ENCODE measurements at places on chromosomes 4 and X.

DNA sequence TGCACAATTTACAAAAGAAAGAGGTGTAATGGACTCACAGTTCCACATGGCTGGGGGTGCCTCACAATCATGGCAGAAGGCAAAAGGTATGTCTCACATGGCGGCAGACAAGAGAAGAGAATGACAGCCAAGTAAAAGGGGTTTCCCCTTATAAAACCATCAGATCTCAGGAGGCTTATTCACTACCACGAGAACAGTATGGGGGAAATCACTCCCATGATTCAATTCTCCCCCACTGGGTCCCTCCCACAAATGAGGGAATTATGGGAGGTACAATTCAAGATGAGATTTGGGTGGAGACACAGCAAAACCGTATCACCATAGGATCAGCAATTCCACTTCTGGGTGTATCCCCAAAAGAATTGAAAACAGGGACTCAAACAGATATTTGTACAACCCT, 97.5 kb upstream of the STX18 start:
- no peak for DNase-seq

GRCh38 chrX:139199933-139200332, 330.6 kb upstream of the F9 start:
- no peak for DNase-seq

DNA sequence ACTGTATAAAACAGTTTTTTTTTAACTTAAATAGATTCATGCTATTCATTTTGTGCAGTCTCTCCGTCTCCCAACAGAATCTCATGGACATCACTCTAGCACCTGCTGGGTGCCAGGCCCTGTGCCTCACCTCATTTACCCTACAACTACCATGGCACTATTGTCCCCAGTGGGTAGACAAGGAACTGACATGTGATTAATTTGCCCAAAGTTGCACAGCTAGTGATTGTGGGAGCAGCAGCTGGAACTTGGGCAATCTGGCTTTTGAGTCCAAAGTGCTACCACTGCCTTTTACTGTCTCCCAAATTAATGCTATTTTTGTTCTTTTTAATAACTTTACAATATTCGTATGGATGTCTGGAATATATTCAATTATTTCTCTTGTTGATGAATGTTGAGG, 11.2 kb upstream of the PGRMC2 start:
- DNase-seq: no peak

- DNase-seq: no peak
Observed at GRCh38 chr4:153519687-153520086, 53.5 kb downstream of the TMEM131L start.

DNA sequence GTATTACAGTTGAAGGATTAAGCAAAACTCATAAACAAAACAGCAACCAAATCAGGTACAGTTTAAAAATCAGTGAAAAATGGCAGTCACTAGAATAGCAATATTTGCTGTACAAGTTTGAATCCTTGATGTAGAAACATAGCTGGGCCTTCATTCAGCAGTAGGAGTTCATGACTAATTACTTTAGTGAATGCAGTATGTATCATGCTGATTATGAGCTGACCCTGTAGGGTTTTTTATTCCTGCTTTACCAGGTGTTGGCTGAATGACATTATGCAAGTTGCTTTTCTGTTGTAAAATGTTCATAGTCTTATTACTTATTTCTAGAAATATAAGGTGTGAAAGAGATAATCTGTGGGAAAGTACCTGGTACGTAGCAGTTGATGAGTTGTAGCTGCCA, 179.6 kb downstream of the CCSER1 start:
- no peak for DNase-seq

GRCh38 chr4:114335339-114335738, 263.3 kb upstream of the UGT8 start:
- DNase-seq: no peak

GRCh38 chr4:139454111-139455045, at the start of gene RAB33B:
TSS of gene RAB33B (plus strand) at chr4:139454121. CDS start at chr4:139454196, 75 bp downstream.
- no peak for DNase-seq

DNA sequence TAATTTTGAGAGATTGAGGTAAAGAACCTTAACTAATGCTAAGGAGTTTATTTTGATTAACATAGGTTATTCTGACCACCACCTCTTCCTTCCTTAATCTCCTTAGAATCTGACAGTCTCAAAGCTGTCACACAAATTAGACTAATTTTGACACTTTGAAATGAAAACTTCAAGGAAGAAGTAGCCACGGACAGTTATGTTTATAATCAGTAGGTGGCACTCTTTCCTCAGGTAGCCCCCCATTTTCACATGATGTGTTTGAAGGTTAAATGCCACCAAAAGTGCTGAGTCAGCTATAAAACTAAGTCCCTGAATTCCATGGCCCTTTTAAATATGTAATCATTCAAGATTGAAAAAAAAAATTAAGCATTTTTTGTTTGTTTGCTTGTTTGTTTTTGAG, 22.4 kb downstream of the TMEM33 start:
- DNase-seq: no peak

- DNase-seq: no peak
Observed at GRCh38 chrX:49710744-49711319, 15.0 kb upstream of the PAGE1 start.

DNA sequence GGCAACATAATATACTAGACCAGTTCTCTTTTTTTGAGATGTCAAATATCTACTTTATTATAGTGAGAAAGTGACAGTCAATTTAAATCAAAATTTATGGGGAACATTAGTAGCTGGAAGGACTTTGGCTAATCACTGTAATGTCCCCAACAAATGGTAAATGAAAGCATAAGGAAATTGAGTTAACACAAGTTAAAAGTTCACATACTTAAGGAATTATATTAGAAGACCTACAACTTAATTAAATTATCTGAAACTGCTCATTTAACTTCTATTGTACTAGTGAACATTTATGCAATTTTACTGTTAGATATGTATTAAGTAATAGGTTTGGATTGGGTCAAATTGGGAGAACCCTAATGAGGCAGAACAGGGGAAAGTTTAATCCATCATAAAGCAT, 160.3 kb upstream of the TENM3 start:
- no peak for DNase-seq

DNA sequence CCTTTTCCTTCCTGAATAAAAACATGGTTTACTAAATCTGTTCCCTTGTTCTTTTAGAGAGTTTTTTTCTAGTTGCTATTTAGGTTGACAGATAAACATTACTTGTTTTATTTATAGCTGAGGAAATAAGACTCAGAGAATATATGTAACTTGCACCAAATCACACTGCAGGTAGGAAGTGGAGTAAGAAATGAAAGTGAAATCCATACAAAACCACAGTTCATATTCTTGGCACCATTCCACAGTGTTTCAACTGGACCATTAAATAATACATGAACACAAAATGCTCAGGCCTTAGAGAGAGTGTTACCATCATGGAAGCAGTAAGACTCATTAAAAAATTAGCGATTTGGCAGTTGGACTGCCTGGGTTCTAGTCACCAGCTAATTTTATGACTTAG, 326.9 kb upstream of the SLIT2 start:
- DNase-seq: no peak

DNA sequence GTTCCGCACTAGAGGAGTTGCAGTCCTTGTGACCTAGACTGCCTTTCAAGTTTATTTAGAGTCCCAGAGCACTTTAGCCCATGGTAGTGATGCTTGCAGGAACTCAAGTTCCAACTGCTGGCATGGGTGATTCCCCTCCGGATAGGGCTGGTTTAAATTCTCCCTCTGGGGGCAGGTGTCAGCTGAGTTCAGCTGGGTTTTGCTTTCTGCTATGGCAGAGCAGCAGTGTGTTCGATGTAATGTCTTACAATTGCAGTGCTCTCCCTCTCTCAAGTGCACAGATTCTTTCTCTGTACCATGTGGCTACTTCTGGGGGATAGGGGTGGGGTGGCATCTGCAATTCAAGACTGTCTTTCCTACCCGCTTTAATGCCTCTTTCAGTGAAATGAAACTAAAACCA, 164.8 kb upstream of the ZIC3 start:
- DNase-seq: no peak

- DNase-seq: peak; percentile 11
Observed at GRCh38 chr4:82747686-82748575, 50.7 kb downstream of the SCD5 start.

- DNase-seq: no peak
Observed at GRCh38 chrX:15906041-15906943, 51.7 kb upstream of the AP1S2 start.

GRCh38 chrX:8377041-8377440, 87.6 kb upstream of the VCX3B start:
- no peak for DNase-seq

DNA sequence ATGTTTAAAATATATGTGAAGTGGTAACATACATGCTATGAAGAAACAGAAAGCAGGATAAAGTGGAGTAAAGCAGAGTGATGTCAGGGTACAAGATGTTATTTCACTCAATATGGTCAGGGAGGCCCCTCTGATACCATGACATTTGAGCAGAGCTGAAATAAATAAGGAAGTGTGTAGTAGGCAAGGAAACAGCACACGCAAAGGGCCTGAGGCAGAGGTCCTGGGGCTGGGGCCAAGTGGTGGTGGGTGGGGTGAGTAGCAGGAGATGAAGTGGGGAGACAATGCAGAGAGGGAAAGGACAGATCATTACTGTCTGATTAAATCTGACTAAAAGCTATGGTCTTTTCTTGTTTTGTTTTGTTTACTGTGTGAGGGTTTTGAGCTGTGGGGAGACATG, 61.1 kb downstream of the FAM13A start:
- no peak for DNase-seq

DNA sequence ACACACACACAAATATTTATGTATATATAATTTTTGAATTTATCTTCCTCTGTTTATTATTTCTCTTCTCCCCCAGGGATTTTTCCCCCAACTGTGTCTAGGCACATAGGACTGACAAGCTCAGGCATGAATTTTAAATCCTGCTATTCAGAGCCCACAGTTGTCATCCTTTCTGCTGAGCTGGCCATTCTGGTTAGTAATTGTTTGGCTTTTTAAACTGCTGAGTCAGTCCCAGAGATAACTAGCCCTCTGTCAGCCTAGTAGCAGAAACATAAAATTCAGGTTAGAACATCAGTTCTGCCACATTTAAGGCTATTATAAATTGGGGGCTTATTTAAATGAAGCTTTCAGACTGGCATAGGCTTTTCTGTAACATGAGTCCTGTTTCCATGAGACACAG, 151.7 kb upstream of the MAOA start:
- DNase-seq: no peak

DNA sequence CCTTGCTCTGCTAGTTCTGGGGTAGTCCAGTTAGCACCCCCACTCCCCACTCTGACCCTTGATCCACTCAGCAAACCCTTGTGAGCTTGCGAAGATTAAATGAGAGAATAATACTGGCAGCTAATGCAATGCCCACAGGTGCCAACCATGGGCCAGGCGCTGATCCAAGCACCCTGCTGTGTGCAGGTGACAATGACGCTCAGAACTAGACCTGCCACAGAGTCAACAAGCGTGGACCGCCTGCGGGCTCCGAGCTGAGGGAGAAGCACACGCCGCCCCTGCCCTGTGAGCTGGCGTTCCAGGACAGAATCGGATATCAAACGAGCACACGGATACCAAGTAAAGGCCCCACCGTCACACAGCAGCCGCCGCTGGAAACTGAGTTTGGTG, 129.2 kb downstream of the FAM53A start:
- DNase-seq: no peak

DNA sequence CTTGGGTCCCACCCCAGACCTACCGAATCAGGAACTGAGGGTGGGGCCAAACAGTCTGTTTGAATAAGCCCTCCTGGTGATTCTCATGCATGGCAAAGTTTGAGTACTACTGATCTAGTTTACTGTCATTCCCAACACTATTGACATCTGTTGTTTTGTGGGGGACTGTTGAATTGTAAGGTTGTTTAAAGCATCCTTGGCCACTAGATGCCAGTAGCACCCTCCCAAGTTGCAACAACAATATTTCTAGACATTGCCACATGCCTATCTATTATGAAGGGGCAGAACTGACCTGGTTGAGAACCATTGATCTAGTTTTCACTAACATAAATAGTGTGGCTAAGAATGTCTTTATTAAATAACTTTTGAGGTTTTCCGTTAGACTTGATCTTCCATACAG, 15.1 kb downstream of the TAF9B start:
- no peak for DNase-seq

GRCh38 chrX:100356351-100356896, 53.6 kb downstream of the PCDH19 start:
- no peak for DNase-seq

- peak; percentile 7 for DNase-seq
Observed at GRCh38 chr4:153538487-153539357, 72.6 kb downstream of the TMEM131L start.

DNA sequence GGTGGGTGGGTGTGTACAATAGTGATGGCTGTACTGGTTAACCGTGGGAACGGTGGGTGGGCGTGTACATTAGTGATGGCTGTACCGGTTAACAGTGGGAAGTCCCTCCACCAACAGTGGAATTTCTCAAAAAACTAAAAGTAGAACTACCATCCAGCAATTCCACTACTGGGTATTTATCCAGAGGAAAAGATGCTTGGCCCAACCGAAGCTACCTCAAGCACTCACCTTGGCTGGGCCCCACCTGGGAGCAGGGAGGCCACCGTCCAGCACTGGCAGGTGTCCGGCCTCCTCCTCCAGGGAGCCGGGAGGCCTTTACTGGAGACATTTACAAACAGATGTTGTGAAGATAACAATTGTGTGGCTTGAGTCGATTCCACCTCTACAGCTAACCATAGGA, 6.0 kb upstream of the MAEA start:
- DNase-seq: no peak

DNA sequence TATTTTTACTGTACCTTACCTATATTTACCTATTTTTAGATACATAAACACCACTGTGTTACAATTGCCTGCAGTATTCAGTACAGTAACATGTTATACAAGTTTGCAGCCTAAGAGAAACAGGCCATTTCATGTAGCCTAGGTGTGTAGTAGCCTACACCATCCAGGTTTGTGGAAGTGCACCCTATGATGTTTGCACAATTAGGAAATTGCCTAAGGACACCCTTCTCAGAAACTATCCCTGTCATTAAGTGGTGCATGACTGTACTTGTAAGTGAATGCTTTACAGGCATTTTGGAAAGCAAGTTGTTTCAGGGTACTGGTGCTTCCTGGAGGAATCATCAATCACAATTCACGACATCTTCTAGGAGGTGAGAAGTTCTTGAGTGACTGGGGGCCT, 991.8 kb upstream of the SLIT2 start:
- DNase-seq: no peak

- DNase-seq: no peak
Observed at GRCh38 chrX:47239199-47239598, 6.4 kb downstream of the USP11 start.

- no peak for DNase-seq
Observed at GRCh38 chr4:119244832-119245231, 32.3 kb downstream of the USP53 start.

DNA sequence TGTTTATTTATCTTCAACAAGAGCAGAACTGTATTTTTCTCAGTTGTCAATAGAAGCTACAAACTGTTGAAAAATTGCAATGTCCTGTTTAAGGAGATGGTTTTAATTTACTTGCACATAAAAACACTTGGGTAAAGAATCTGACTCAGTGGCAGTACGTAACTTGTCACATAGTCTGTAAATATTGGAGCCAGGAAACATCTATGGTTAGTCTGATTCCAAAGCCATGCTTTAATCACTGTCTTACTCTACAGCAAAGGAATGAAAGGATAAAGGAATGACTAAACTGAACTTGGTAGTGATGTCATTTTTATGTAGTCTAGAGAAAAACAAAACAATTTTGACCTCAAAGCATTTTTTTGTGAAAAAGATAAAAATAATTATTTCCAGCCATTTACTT, 537.2 kb downstream of the STIM2 start:
- no peak for DNase-seq

- DNase-seq: no peak
Observed at GRCh38 chrX:66760651-66761050, 121.8 kb upstream of the EDA2R start.

All from amygdala (tissue), 56 donors.